Right ventricle myocardium inferior (tissue), 1 donor: ENCODE measurements at places on chromosomes 4 and X. TPM values are rescaled to one million over a fixed set of nuclear protein-coding genes. Genes with fewer than 3 reads are reported as not detected.

DNA sequence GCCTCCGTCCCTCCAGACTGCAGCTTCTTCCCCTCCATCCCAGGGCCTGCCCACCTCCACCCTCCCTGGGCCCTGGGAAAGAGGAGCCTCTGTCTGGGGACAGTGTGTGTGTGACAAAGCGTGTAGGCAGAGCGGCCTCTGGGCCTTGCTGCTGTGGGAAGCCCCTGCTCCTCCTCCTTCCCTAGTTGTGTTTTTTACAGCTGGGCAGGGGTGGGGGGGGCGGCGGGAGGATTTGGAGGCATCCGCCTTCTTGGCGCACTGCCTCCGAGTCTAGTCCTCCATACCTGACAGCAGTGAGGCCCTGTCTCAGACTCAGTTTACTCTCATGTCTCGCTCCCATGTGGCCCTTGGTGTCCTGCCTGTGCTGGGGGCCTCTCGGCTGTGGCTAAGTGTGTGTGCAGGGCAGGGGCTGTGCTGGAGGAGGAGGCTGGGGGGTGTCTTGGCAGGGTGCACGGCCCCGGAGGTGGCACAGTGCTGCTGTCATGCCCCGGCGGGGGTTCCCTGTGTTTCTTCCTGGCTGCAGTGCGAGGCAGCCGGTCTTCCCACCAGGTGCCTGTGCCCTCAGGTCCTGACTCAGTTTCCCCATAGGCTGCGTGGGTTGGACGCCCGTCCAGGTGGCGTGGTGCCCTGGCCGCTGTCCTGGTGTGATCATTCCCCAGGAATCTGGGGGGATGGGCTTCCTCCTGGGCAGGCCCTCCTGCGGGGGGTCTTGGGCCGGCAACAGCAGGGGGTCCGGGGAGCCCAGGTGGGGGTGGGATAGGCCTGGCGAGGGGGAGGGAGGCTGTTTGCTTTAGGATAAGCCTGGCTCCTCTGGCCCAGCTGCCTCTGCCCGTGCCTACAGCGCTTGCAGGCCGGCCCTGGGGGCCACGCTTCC is 7.0 kb downstream of the FGFRL1 start:
- DNase-seq: no peak

GRCh38 chrX:119235051-119235511 is 1.0 kb upstream of the PGRMC1 start:
- no peak for DNase-seq

GRCh38 chrX:32933548-32933947 is 277.8 kb downstream of the DMD start:
- no peak for DNase-seq

DNA sequence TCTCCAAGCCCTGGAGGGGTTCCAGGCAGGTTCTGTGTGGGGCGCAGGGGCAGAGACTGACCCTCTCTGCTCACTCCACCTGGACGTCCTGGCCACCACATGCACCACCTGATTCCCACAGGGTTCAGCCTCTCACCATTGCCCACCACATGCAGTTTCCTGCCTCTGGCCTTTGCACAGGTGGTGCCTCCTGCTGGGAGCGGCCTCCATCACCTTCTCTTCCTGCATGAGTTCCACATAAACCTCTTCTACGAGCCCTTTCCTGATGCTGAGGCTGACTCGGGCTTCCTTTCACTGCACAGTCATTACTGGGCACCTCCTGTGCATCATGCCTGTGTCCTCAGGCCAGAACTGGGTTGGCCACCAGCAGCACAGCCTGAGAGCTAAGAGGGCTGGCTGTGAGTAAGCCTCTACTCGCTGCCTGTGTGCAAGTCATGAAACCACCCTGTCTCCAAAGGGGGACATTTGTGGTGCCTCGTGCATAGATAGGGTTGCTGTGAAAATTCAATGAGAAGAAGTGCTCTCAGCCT is 19.9 kb downstream of the MAN2B2 start:
- no peak for DNase-seq

DNA sequence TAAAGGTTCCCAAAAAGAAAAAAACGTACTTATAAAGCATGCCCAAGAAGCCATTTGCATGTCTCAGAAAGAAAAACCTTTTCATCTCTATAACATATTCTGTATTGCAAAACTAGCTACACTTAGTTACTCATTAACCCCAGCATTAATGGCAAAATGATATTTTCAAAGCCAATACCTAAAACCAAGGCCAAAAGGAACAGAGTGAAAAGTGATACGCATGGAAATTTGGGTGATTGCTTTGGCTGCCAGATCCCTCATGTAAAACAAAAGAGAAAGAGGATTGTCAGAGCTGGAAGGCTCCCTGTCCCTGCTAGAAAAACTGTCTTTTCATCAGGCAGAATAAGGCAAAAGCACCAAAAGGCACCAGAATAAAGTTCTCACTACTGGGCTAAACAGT is 46.8 kb upstream of the RADX start:
- DNase-seq: no peak

DNA sequence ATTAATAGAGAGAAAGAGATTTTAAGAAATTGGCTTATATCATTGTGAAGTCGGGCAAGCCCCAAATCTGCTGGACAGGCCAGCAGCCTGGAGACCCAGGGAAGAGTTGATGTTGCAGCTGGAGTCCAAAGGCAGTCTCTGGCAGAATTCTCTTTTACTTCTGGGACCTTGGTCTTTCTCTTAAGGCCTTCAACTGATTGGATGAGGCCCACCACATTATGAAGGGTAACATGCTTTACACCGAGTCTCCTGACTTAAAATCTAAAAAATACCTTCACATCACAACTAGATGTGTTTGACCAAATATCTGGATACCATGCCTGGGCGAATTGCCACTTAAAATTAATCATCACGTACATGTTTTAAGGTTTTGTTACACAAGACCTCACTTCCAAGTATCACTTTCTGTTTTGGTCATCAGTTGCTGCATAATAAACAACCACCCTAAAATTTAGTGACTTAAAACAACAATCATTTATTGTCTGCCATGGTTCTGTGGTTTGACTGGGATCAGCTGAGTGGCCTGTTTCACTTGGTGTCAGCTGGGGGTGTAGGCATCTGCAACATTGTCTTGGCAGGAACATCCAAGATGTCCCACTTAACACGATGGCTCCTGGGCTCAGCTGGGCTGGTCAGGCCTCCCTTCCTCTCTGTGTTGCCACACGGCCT is 3.4 kb downstream of the CD38 start:
- no peak for DNase-seq

DNA sequence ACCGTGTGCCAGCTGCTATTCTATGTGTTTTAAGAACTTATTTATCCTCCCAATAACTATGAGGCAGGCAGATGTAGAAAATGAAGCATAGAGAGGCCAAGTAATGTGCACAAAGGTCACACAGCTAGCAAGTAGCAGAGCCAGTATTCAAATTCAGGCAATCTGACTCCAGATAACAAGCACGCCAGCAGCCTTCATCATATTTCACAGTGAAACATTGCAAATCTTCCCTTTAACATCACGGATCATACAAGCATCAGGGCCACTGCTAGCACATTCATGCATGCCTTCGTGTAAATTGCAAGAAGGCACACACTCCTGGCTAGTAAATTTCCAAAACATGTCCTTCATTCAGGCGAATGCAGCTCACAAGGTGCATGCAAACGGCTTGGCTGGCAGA is 33.1 kb downstream of the MAOB start:
- no peak for DNase-seq

GRCh38 chr4:48841045-48841827 is 10.3 kb downstream of the OCIAD1 start:
- no peak for DNase-seq

GRCh38 chr4:55012363-55013230 is 112.8 kb downstream of the KDR start:
- DNase-seq: no peak

DNA sequence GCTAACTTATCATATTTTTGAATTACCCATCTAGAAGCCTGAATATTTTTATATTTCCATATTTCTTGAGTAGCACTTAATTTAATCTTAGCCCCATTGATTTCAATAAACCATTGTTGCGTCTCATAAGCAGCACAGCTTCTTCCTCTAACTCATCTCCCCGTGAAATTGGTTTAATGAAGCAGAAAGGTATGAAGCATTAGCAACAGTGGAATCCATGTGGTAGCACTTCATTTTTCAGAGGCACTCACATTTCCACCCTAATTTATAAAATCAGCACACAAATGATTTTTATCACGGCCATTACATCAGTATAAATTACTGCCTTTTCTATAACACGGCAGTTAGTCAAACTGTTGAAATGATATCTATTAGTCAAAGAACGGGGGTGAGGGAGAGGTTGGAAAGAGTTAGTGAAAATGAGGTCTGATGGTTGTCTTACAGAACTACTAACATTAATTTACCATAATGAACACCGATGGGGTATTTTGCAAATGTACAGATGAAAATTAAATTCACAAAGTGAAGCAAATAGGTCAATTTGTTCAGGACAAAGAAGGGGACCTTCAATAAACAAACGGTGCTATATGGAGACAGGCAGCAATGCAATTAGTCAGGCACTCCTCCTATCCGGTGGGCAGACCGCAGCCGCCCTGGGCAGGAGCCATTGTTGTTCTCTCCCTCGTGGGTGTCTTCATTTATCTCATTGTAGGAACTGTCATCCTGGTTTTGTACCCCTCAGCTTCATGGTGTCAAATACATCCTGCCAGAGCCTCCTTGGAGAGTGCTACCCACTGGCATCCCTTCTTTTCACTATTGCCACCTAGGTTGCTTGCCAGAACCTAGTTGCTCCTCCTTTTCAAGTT is 205.7 kb downstream of the SOX3 start:
- no peak for DNase-seq

The BEND4 gene
- total RNA-seq: 0.05 TPM

The TRIM61 gene
- total RNA-seq: 2.2 TPM

The IGFBP7 gene
- total RNA-seq: 862 TPM
